ENCODE measurements at places on chromosomes 4 and X.

GRCh38 chr4:6938237-6938636 lies 28.6 kb downstream of the TBC1D14 start:
- no peak for DNase-seq

- DNase-seq: no peak
Observed at GRCh38 chrX:129694805-129695204, 40.0 kb upstream of the APLN start.

GRCh38 chr4:98434816-98435215 lies 173.6 kb downstream of the RAP1GDS1 start:
- DNase-seq: no peak

DNA sequence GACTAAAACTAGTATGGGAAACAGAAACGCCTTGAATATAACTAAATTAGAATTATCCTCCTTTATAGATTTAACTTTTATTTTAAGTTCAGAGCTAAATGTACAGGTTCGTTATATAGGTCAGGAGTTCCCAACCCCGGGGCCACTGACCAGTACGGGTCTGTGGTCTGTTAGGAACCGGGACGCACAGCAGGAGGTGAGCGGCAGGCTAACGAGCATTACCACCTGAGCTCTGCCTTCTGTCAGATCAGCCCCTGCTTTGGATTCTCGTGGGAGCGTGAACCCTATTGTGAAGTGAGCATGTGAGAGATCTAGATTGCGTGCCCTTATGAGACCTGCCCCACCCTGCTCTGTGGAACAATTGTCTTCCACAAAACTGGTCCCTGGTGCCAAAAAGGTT lies 51.0 kb downstream of the FAT4 start:
- DNase-seq: no peak

- DNase-seq: no peak
Observed at GRCh38 chrX:4572691-4573090, 859.2 kb upstream of the PRKX start.

DNA sequence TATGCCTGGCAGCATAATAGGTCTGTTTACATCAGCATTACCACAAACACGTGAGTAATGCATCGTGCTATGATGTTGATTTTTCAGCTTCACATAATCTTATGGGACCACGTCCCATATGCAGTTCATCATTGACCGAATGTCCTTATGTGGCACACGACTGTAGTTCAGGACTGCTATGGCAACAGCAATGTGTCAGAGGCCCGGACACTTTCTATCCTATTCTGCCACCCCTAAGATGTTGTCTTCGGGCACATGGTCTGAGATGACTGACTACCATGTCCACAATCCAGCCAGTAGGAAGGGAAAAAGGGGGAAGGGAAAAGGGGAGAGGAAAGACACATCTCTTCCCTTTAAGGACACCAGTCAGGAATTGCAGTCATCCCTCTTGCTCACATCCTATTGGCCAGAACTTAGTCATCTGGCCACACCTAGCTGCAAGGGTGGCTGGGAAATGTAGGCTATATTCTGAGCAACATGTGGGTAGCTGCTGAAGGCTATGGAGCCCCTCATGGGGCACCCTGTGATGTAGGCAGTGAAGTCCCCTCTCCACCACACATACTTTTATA lies 196.0 kb upstream of the RBPJ start:
- DNase-seq: no peak

GRCh38 chrX:13253223-13253622 lies 66.6 kb downstream of the ATXN3L start:
- no peak for DNase-seq

DNA sequence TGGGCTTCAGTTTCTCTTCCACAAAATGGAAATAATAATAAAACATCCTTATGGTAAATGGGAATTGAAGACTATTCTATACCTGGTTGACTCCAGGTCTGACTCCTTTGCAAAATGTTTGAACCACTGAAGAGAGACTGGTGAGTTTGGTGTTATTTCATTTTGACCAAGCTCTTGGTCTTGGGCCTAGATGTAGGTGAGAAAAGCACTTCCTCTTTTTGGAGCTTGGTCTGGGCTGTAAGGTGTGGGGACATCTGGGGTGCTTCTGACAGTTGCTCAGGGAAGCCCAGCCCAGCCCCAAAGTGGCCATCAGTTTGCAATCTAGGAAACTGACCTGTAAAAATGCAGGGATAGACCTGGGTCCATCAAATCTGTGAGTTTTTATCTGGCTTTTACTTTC lies 26.8 kb upstream of the SOD3 start:
- no peak for DNase-seq

GRCh38 chrX:7088968-7089615 lies 58.4 kb upstream of the STS start:
- no peak for DNase-seq

DNA sequence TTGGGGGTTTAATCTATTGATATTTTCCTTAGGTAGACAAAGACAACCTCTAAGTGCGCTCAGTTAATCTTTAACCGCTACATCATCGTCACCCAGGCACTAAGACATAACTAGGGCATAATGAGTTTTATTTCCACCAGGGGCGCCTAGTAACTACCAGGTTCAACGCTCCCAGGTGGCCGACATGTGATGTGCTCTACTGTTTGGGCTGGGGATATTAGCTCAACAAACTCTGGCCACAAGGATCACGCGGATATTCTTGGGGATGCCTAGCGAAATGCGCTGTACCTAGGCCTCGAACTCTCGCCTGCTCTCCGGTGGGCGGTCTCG lies 915 bp upstream of the RAB33B start:
- DNase-seq: peak; percentile 62

DNA sequence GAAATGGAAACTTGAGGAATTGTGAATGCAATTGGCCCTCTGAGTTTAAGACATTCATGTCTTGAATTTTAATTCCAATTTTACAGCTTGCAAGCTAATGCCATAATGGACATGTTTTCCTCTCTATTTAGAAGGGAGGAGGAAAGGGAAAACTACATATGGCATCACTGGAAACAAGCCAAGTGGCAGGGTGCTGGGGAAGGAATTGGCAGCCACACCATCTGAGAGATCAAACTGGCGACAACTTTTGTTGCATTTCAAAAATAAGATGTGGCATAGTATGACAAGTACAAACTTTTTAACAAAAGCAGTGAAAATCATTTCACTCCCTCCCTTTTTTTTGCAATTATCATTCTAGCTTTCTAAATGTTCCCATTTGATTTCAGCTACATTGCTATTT lies 615.6 kb downstream of the CENPC start:
- no peak for DNase-seq

DNA sequence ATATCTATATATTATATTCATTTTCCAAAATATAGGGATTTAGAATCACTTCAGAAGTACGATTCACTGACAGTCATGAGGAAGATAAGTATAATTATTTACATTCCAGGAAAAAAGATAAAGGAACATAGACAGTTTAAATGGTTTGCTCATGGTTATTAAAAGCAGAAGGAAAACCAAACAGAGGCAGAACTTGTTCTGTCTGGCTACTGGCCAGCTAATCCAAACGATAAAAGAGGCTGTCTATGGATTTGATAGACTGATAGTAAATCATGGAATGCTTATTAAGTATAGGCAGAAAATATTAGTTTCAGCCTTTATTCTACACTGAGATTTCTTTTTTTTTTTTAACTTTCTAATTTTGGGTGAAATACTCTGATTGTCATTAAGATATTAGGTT lies 50.2 kb downstream of the RPGR start:
- DNase-seq: no peak

DNA sequence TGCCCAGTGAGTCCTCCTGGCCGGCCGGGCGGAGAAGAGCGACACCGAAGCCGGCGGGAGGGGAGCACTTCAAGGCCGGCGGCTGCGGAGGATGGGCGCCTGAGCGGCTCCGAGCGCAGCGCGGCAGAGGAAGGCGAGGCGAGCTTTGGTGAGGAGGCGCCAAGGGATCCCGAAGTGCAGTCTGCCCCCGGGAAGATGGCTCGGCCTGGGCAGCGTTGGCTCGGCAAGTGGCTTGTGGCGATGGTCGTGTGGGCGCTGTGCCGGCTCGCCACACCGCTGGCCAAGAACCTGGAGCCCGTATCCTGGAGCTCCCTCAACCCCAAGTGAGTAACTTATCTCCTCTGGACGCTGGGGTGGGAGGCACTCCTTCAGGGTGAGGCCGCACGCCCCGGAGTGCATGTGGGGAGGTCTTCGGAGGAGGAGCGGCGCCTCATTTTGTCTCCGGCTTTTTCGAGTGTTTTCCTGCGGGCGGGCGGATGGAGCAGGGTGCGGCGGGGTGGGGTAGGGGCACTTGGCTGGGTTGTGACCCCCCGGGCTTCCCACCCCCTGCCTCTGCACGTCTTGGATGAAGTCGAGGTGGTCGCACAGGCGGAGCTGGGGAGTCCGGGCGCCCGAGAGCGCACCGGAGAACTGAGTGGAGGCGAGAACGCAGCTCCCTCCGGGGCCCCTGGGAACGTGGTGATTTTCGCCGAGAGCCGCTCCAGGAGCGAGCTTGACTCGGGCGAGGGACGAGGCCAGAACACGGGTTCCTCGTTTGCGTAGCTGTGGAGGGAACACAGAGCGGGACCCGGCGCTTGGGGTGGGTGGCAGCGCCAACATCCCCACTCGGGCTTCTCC lies 979 bp downstream of the EFNB1 start:
- DNase-seq: no peak

DNA sequence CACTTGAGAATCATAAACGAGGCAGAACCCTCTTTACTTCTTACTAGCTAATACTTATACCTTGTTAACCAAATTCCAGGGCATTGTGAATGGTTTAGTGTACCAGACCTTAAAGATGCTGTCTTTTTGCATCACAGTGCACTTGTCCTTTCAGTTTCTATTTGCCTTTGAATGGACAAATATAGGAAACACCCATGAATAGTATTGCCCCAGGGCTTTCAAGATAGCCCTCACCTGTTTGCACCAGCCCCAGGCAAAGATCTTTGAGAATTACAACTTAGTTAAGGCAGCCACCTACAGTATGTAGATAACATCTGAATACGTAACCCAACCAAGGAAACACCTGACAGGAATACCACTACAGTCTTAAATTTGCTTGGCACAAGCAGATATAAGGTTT lies 60.8 kb upstream of the CT45A1 start:
- no peak for DNase-seq

- no peak for DNase-seq
Observed at GRCh38 chr4:2073808-2074481, 14.8 kb downstream of the NAT8L start.

DNA sequence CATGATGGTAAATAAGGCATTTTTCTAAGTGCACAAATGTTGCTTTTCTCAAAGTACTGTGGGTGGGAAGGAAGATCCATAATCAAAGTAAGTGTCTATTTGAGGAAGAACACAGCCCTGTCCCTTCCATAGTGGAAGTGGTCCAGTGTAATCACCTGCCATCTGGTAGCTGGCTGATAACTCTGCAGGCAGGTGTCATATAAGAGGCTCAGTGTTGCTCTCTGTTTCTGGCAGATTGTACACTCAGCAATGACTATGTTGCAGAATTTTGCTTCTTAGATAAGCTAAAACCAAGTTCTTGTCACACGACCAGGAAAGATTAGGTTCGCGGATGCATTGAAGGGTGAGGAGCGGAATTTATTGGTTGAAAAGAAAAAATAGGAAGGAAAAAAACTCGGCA lies 20.9 kb downstream of the SAGE1 start:
- no peak for DNase-seq

DNA sequence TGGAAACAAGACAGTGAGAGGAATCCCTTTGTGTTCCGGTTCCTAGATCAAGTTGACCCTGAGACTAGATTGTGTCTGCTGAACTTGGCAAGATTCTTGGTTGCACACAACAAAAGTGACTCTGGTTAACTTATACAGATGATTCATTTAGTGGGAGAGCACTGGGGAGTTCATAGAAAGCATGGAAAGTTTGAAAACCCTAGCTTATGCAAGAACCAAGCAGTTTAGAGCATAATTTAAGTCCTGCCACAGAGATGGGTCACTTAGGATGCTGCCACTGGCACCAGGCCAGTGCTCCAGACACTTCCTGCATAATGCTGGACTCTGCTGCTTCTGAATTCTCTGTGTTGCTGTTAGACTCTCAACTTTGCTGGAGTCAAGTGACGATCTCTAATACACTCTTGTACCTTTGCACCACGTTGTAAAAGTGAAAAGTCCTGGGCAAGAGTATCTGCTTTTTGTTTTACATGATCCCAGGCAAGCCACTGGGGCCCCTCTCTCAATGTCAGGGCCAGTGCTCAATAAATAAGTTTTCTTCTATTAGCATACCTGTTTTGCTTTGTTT lies 12.7 kb upstream of the DCUN1D4 start:
- DNase-seq: no peak

DNA sequence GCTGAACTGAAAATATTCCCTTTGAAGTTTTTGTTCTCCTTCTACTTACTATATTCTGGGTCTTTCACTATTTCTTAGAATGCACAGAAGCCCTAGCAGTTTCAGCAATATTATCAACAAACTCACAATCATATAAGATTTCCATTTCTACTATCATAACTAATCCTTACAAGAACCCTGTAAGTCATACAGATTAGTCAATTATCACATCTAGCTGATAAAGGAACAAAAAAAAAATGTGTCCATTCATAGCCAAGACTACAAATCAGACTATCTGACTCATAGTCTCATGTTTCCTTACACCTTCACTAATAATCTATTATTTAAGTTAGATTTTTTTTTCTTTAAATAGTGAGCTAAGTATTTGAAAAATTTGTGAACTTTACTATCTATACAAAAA lies 72.5 kb downstream of the LRBA start:
- no peak for DNase-seq

DNA sequence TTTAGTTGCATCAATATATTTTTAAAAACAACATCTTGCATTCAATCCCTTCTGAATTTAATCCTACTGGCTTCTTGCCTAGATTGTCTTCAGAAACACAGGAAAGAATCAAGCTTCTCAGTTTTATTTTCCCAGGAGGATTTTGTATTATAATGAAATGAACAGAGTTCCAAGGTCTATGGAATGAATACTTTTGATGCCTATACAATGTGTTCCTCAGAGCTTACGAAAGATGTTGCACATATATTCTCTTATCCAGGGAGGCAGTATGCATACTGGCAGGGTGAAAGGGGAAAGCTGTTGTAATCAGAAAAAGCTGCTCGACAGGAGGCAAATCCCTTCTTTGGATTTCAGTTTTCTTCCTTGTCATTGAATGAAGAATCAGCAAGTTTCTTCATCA lies 8.8 kb downstream of the TMPRSS11D start:
- no peak for DNase-seq

DNA sequence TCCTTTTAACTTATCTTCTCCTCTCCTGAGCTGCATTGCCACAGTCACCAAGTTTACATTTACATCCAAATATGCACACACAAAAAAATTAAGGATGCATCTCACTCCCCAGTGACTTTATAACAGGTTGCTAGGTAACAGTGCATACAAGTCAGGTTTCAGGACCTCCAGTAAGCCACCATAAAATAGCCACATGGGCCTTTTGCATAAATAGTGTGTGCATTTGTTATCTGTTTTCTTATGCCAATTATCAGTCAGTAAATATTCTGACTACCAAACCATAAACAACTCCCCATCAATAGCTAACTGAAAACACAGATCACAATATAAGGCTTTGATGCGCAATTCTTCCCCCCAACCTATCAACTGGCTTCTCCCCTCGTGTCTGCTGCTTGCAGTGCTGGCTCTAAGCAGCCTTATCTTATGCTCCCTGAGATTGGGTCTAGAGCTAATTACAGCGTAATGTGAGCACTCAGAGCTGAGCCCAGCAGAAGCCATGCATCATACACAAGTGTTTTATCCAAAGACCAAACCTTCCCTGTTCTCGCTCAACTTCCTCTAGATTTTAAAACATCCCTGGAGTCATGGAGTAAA lies 55.4 kb downstream of the ZNF827 start:
- DNase-seq: no peak
